ENCODE measurements at places on chromosomes 2 and 18.

DNA sequence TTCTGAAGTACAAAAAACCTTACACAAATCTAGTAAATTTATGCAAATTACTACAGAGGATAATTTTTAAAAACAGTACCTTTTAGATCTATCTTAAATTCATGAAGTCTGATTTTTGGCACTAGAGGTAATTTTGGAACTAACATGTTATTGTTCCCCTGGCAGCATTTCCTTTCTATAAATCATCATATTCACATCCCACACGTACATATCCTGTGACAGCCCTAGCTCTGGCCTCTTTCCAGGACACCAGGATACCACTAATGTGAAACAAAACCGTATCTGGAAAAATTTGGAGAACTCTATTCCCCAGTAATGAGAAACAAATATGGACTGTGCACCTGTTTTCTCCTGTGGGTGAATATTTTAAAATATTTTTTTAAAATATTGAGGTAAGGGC is 14.0 kb upstream of the BIRC6 start:
- no peak for DNase-seq

GRCh38 chr2:163463411-163463810 is 272.4 kb downstream of the FIGN start:
- no peak for DNase-seq

- no peak for DNase-seq
These were observed 31.7 kb upstream of the SERTAD2 start for GRCh38 chr2:64685430-64685829.

DNA sequence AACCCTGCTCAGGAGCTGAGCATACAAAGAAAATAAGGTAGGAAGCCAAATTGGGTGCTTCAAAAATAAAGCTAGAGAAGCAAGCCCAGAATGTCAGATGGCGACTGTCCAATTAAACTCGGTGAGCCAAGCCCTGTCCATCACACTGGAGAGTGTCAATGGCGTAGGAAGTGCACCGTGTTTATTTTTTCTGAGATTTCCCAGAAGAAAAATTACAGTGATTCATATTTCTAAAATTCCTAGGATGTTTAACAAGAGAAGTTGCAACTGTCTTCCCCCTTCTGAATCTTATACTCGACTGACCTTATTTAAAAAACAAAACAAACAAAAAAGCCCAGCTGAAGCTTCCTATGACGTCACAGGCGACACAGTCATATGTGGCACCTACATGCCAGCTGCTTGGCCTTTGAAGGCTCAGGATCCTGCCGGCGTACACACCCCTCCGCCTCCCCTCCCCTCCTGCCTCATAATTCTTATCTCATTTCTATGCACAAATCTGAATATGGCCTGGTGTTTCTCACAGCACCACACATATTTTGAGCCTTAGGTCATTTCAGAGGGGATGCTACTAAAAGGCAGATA is 60.8 kb downstream of the MBP start:
- peak; percentile 62 for DNase-seq

DNA sequence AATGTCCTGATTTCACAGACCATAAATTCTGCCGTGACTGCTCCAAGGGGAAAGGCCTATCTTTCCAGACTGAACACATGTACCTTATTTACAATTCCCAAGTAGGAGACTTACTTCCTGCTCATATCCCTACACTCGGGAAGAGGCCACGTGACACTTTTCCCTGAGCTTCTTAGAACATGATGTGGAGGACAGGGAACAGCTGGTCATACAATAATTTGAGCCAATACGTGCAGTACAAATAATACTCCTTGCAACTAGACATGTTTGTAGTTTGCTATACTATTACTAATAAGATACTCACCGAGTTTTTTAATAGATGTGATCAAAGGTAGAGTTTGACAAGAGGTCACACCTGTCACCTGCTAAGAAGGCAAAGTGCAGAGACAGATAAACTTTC is 256.4 kb downstream of the SP3 start:
- no peak for DNase-seq

DNA sequence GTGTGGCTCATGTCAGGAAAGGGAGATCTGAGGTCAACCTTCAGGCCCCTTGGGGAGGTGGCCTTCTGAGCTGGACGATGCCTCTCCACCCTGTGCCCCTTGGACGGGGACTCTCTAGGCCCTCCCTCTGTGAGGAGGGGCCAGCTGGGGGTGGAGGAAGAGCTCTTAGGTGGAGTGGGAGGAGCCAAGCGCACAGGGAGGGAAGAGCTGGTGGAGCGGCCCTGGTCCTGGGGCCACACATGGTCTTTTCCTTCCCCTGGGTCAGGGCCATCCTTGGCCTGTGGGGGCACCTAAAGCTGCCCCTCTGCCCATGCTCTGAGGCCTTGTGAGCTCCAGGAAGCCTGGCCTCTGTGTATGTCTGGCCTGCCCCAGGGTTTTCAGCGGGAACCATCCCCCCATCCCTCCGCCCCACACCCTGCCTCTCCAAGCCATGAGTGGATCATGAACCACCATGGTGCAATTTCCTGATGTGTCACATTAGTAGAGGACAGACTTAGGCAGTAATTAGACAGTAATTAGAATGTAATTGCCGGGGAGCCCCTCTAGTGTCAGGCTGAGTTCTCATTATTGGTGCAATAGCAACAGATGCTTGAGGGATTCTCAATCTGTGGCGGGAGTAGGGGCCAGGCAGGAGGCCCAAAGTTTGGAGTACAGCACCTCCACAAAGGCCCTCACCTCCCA is 63.0 kb downstream of the GLI2 start:
- no peak for DNase-seq

- DNase-seq, result no peak
These were observed 33.0 kb downstream of the ACVR1 start for GRCh38 chr2:157843081-157843480.

DNA sequence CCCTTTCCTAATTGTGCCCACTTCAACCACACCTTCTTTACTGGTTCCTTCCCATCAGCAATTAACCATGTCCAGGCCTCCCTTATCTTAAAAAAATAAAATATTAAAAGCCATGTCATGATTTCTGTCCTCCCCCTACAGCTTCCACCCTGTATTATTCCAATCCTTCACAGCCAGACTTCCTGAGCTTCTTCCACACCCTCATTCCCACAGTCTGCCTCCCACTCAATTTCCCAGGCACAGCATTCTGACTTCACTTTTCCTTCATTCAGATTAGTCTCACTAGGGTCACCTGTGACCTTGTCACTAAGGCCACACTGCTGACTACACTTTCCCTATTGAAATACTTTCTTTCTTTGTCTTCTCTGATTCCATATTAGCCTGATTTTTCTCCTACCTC is 159.4 kb downstream of the DIS3L2 start:
- DNase-seq, result no peak

All from stimulated activated CD4-positive, alpha-beta T cell treated with anti-CD3 and anti-CD28 coated beads, Interleukin-1b, Interleukin-23, amount 100 ng/mL, for 48 hours (primary cell).